ENCODE measurements at places on chromosomes 4 and X. TPM values are rescaled to one million over a fixed set of nuclear protein-coding genes. Genes with fewer than 3 reads are reported as not detected.

DKK2 gene
- total RNA-seq, result not detected

PDLIM3 gene
- total RNA-seq, result not detected

GABRA4 gene
- total RNA-seq, result not detected

SPOCK3 gene
- 2.2 TPM for total RNA-seq

Measured in PC-3 (cell line).